ENCODE measurements at places on chromosomes 4 and X. TPM values are rescaled to one million over a fixed set of nuclear protein-coding genes. Genes with fewer than 3 reads are reported as not detected.
A peak's percentile ranks its signal among the peaks of the same experiment; 100 is the strongest.

GRCh38 chrX:147850875-147851274, 60.8 kb upstream of the FMR1 start:
- H3K4me1 ChIP-seq: no peaks in the 10 kb centered on the region
- no peak overlapping the region for H3K27ac ChIP-seq
- H3K4me3 ChIP-seq: no peak overlapping the region
- no peaks in the 10 kb centered on the region for H3K27me3 ChIP-seq
- H3K36me3 ChIP-seq: no peaks in the 10 kb centered on the region

DNA sequence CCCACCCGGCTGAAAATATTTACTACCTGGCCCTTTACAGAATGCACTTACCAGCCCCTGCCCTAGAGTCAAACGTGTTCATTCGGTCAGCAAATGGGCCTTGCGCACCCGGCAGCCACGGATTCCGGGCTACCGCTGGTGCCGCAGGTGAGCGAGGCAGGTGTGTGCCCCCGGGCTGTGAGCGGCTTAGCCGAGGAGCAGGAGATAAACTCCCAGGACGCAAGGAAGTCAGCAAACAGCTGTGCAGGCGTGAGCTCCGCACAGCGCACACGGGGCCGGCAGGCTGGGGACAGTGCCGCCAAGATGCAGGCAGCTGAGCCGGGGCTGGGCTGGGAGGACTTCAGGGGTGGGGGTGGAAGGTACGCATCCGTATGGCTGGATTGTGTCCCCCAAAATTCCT, 211.2 kb upstream of the PSAPL1 start:
- H3K4me1 ChIP-seq: peaks cover 21% of the 10 kb centered on the region
- DNase-seq: no peak
- H3K4me3 ChIP-seq: no peak overlapping the region

DNA sequence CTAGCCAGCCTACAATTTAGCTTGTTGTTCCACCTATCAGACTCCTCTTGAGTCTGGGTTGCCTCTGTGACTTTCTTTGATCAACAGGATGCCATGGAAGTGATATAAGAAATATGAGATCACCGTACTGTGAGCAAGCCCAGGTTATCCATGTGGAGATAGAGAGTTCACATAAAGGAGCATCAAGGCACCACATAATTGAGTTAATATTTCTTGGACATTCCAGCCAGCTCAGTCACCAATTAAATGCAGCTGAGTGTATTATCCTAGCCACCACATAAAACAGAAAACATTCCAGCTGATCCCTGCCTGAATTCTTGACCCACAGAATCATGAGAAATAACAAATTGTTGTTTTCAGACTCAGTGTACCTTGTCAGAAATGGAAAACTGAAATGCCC, 253.6 kb downstream of the PPP1R2C start:
- no peaks in the 10 kb centered on the region for H3K27me3 ChIP-seq
- H3K4me3 ChIP-seq: no peak overlapping the region
- no peaks in the 10 kb centered on the region for H3K4me1 ChIP-seq
- H3K27ac ChIP-seq: no peak overlapping the region
- H3K36me3 ChIP-seq: no peaks in the 10 kb centered on the region
- DNase-seq: no peak

- DNase-seq: peak; percentile 41
- H3K36me3 ChIP-seq: no peaks in the 10 kb centered on the region
- peak overlapping the region; percentile 50 for H3K27ac ChIP-seq
- H3K27me3 ChIP-seq: no peaks in the 10 kb centered on the region
- H3K4me1 ChIP-seq: peaks cover 7% of the 10 kb centered on the region
These were observed 7.2 kb upstream of the MRFAP1 start for GRCh38 chr4:6633091-6633906.

DNA sequence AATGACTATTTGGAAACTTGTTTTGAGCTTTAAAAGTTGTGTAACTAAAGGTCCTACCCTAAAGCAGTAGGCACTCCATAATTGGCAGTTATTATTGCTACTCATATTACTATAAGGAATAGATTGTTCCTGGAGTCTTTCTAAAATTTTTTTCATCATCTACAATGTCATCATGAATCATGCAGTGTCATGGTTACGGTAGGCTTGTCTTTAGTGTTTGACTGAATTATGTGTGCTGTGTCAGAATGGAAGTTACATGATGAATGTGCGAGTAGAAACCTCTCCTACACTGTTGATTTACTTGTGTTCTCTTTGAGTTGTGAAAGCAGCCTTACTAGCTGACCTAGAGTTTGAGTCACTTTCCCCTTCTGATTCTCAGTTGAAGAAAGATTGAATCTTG, 1099.9 kb downstream of the RAPGEF2 start:
- H3K36me3 ChIP-seq: no peaks in the 10 kb centered on the region
- H3K27me3 ChIP-seq: no peaks in the 10 kb centered on the region
- no peak overlapping the region for H3K27ac ChIP-seq
- no peaks in the 10 kb centered on the region for H3K4me1 ChIP-seq
- no peak overlapping the region for H3K4me3 ChIP-seq

GRCh38 chr4:186158021-186158813, 33.1 kb upstream of the CYP4V2 start:
- no peaks in the 10 kb centered on the region for H3K36me3 ChIP-seq
- H3K4me3 ChIP-seq: no peak overlapping the region
- no peak overlapping the region for H3K27ac ChIP-seq
- peaks cover 4% of the 10 kb centered on the region for H3K27me3 ChIP-seq
- H3K4me1 ChIP-seq: peaks cover 8% of the 10 kb centered on the region

- no peak overlapping the region for H3K27ac ChIP-seq
- no peak overlapping the region for H3K4me3 ChIP-seq
- no peaks in the 10 kb centered on the region for H3K27me3 ChIP-seq
- DNase-seq: no peak
These were observed 269.7 kb upstream of the LCORL start for GRCh38 chr4:18291256-18291655.

- no peaks in the 10 kb centered on the region for H3K36me3 ChIP-seq
- H3K27ac ChIP-seq: no peak overlapping the region
- H3K4me3 ChIP-seq: no peak overlapping the region
These were observed 15.5 kb downstream of the PAGE4 start for GRCh38 chrX:49844611-49845010.

DNA sequence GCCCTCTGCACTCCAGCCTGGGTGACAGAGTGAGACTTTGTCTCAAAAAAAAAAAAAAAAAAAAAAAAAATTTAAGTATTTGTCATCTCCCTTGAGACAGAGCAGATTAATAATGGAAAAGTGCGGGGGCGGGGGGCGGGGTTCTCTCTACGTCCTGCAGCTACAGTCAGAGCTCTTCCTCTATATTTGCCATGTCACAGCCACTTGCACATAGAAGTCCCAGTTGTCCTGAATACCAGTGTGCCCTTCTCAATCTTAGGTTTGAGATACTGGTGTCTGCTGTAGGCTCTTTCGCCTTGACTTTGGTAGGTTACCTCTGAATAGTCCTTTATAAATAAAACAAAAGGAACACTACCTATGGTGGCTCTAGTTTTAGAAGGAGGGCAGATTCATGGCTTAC, 237.8 kb upstream of the PGRMC2 start:
- H3K27me3 ChIP-seq: peaks cover 2% of the 10 kb centered on the region
- no peaks in the 10 kb centered on the region for H3K36me3 ChIP-seq
- DNase-seq: peak; percentile 5
- no peak overlapping the region for H3K27ac ChIP-seq

DNA sequence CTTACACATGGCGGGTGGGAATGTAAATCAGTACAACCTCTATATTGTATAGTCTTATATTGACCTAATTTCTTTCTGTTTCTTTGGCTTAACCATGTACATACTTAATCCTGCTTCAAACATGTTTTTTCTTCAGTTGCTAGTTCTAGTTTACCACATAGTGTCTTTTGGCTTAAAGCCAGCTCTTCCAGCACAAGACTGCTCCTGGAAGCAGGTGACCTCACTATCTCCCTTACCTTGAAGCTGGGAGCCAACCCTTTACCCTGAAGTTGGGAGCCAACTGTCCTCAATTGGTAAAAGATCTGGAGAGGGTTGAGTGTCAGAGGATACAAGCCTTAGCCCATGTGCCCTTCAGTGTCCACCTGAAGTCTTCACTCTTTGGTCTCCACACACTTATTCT, 162.7 kb downstream of the AASDH start:
- no peak for DNase-seq
- no peak overlapping the region for H3K4me3 ChIP-seq
- H3K4me1 ChIP-seq: no peaks in the 10 kb centered on the region
- H3K36me3 ChIP-seq: no peaks in the 10 kb centered on the region

DNA sequence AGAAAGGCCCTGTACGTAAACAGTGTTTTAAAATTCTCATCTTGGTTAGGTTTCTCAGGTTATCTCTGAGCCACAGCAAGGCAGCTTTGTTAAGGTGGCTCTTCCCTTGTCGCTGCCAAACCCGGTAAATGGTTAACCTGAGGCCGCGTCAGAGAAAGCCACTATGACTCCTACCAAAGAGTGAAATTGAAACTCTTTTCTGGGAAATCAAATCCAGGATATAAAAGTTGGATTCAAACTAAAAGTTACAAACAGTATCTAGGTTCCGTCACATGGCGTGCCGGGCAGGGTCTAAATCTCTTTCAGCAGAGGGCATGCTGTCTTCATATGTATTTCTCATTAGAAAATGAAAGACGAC, 433 bp downstream of the MMAA start:
- H3K36me3 ChIP-seq: peaks cover 14% of the 10 kb centered on the region
- no peaks in the 10 kb centered on the region for H3K27me3 ChIP-seq
- peak overlapping the region; percentile 93 for H3K4me3 ChIP-seq

GRCh38 chrX:31658360-31658759, 586.5 kb upstream of the FTHL17 start:
- no peaks in the 10 kb centered on the region for H3K36me3 ChIP-seq
- no peak for DNase-seq
- H3K4me1 ChIP-seq: no peaks in the 10 kb centered on the region
- no peak overlapping the region for H3K27ac ChIP-seq

- H3K27ac ChIP-seq: no peak overlapping the region
- H3K4me1 ChIP-seq: peaks cover 40% of the 10 kb centered on the region
- peaks cover 6% of the 10 kb centered on the region for H3K36me3 ChIP-seq
- H3K27me3 ChIP-seq: no peaks in the 10 kb centered on the region
- DNase-seq: no peak
- no peak overlapping the region for H3K4me3 ChIP-seq
These were observed 45.4 kb downstream of the AFF1 start for GRCh38 chr4:86980230-86980629.

DNA sequence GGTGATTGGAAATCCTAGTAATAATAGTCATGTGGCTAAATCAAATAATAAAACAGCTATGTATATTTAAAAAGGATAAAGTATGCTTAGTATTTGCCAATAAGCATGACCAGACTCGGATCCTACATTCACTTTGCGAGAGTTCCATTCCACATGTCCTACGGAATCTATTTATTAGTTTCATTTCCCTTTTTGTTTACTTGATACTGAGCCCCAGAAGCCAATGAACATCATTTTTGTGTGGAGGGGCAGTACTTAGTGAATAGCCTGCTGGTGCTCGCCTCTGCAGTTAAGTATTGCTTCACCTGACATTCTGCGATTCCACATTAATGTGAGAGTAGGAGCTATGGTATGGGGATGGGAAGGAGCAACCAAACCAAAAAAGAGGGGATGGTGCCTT, 58.5 kb upstream of the NAP1L5 start:
- H3K36me3 ChIP-seq: peaks cover 1% of the 10 kb centered on the region
- no peak for DNase-seq
- H3K27ac ChIP-seq: no peak overlapping the region
- H3K4me1 ChIP-seq: no peaks in the 10 kb centered on the region

GRCh38 chr4:153143527-153144348, 60.5 kb upstream of the TRIM2 start:
- peaks cover 17% of the 10 kb centered on the region for H3K4me1 ChIP-seq
- H3K27me3 ChIP-seq: no peaks in the 10 kb centered on the region
- H3K36me3 ChIP-seq: no peaks in the 10 kb centered on the region

- H3K27ac ChIP-seq: no peak overlapping the region
- peaks cover 7% of the 10 kb centered on the region for H3K4me1 ChIP-seq
- no peak overlapping the region for H3K4me3 ChIP-seq
These were observed 96.9 kb upstream of the MID1IP1 start for GRCh38 chrX:38704146-38704882.

The GC gene
- not detected for total RNA-seq

The TRIM75 gene
- not detected for total RNA-seq

The GAGE2A gene
- total RNA-seq: not detected

The DCHS2 gene
- not detected for total RNA-seq
